NCI-H1105 treated with DMSO at 0.1 percent for 48 hours (cell line): ENCODE measurements at places on chromosomes 3 and 15.

DNA sequence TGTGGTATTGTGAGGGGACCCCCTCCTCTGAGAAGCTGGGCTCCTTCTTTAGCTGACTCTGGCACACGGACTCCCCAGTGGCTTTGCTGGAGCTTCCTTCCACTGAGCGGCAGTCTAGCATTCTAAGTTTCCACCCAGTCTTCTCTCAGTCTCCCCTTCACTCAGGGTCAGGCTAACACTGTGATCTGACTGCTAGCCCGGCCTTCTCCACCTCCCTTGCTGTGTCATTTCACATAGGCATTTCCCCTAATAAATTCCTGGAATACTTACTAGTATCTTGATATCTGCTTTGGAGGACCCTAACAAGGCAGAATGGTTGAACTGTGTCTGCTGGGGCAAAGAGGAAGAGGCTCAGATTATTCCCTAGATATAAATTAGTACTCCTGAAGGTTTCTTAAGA is 106.2 kb upstream of the THBS1 start:
- no peak for DNase-seq

- DNase-seq = no peak
Measured at GRCh38 chr15:70956201-70956995, 63.8 kb downstream of the LRRC49 start.

- DNase-seq = peak; percentile 11
Measured at GRCh38 chr15:68431037-68431791, 749 bp downstream of the ITGA11 start.

DNA sequence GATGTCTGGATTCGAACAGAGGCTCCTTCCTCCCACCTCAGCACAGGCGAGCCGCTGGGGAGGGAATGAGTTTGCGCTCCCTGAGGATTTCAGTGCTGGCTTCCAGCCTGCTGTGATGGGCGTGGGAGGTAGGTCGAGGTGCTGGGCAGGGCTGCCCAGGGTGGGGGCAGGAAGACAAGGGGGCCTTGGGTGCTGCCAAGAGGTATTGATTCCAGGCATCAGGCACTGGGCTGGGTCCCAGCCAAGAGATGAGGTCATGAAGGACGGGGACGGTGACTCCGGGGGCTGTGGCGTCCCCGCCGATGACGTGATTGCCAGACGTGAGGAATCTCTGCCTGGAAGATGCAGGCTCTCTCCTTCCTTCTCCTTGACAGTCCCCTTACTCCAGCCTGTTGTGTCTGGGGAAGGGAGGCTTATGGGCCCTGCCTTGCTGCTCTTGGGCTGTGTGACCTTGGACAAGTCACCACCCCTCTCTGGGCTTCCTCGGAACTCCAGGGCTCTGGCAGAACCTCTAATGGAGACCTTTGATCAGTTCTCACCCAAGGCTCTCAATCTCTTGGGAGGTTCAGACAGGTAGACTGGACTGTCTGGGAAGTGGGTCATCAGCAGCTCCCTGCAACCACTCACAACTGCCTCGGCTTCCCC is 116.8 kb downstream of the FBLN2 start:
- no peak for DNase-seq

GRCh38 chr3:190721330-190721729 is 141.2 kb downstream of the GMNC start:
- no peak for DNase-seq

DNA sequence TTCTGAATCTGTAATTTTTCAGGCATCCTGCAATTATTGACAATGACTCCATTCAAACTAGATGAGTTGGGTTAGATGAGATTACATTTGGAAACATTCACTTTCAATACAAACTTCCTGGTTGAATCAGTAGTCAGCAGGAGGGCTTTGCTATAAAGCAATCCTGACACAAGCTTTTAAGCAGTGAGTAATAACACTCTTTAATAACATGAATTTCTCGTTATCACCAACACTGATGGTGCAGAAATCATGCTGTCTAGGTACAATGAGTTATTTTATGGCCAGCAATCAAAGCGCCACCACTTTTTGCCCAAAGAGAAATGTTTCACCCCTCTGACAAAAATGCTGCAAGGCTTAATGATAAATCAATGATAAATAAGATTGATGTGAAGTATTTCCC is 474.8 kb upstream of the CNTN4 start:
- no peak for DNase-seq

DNA sequence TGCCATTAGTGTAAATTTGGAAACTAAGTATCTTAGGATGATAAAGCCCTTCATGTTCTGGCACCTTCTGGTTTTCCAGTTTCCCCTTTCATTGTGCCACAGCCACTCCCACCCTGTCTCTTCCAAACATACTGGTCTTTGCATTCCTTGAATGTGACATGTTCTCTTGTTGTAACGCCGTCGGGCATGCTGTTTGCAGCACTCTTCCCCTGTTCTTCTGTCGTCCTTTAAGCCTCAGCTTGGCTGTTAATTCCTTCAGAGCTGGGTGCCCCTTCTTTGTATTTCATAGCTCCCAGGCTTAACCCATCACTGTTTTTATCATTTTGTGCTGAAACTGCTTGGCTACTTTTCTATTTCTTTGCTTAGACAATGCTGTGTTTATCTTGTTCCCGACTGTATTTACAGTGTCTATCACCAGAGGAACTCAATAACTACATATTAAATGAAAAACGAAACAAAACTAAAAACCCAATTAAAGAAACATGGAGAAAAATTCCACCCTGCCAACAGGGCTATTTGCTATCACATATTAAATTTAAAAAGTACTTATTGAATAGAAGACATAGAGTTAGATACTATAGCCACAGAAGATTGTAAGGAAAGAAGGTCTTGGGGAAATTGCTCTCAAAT is 95.4 kb upstream of the KCNAB1 start:
- DNase-seq = no peak

GRCh38 chr3:132145833-132146232 is 111.0 kb upstream of the CPNE4 start:
- no peak for DNase-seq

DNA sequence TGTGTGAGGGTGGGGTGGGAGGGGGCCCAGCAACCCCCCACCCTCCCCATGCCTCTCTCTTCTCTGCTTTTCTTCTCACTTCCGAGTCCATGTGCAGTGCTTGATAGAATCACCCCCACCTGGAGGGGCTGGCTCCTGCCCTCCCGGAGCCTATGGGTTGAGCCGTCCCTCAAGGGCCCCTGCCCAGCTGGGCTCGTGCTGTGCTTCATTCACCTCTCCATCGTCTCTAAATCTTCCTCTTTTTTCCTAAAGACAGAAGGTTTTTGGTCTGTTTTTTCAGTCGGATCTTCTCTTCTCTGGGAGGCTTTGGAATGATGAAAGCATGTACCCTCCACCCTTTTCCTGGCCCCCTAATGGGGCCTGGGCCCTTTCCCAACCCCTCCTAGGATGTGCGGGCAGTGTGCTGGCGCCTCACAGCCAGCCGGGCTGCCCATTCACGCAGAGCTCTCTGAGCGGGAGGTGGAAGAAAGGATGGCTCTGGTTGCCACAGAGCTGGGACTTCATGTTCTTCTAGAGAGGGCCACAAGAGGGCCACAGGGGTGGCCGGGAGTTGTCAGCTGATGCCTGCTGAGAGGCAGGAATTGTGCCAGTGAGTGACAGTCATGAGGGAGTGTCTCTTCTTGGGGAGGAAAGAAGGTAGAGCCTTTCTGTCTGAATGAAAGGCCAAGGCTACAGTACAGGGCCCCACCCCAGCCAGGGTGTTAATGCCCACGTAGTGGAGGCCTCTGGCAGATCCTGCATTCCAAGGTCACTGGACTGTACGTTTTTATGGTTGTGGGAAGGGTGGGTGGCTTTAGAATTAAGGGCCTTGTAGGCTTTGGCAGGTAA is 8.1 kb downstream of the FAM131A start:
- peak; percentile 44 for DNase-seq

GRCh38 chr3:185254799-185255198 is 950 bp upstream of the EHHADH start:
- DNase-seq = no peak

DNA sequence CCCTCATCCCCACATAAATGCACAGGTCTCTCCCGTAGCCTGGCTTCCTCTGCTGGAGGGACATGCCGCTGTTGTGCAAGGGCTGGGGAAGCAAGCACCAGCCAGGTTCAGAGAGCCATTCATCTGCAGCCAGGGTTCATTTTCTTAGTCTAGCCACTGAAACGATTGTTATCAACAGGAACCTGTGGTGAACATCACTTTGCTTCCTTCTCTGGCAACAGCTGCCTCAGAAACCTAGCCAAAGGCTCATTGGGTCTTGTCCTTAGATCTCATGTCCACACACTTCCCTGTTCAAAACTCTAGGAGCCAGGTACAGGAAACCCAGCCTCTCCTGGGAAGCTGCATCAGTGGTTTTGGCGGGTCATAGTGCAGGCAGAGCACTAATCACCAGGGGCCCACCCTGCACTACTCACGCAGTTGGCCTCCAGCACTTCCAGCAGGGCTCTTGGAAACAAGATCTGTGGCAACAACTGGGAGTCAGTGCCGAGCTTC is 47.0 kb downstream of the OXNAD1 start:
- no peak for DNase-seq

GRCh38 chr3:100069472-100069871 is 44.8 kb downstream of the FILIP1L start:
- DNase-seq = no peak

- DNase-seq = no peak
Measured at GRCh38 chr3:153210146-153210545, 48.1 kb downstream of the RAP2B start.

GRCh38 chr3:107068980-107069379 is 308.3 kb upstream of the CCDC54 start:
- DNase-seq = no peak

DNA sequence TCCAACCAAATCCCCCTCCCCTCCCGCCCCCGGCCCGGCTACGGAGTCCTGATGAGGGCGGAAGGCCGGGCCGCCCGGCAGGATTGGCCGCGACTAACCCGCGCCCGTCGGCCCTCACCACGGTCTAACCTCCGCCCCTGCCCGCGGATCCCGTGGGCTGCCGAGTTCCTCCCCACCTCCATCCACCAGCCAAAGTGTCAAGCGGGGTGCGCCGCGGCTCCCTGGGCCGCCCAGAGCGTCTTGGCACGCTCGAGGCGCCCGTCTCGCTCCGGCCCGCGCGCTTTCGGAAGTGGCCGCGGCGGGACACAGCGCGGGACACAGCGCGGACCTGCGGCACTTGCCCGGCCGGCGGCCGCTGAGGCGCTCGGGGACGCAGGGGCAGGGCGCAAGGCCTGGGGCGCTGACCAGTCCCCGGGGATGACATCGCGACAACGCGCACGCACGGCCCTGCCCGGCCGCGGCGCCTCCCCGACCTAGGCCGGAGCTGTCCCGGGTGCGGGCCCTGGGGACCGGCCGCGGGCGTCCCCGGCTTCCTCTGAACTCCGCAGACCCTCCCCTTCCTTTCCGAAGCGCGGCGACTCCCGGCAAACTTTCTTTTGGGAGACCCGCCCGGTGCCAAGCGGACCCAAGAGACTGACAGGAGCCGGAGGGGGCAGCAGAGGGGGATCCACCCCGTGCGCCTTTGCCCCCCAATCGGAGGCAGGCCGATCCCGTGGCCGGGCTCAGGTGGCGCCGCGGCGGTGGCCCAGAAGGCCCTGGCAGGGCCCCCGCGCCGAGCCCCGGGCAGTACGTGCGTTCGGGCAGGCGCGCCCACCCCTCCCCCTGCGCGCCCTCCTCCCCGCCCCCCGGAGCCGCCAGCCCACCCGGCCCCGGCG is 112.8 kb upstream of the ICE2 start:
- peak; percentile 66 for DNase-seq

DNA sequence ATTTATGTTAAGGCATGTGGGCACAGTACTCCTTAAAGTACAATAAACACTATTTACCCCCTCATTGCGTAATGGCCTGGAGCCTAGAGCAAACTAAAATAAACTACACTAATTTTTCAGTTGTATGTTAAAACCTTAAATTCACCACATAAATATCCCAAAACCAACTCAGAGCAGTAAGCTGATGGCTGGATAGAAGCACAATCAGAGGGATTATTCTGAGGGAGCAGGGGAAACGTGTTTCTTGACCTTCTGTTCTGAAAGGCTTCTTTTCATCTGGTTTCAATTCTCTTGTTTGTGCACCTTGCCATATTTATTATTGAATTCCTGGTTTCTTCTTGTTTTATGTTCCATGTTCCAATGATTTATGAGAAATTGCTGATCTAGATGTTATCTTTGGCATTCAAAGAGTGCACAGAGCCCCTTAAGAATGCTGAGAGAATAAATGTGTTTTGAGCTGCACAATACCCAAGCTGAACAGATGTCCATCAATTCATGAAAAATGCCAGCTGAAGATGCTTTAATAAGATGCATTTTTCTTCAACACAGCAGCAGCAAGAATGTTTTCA is 29.6 kb downstream of the RPL22L1 start:
- DNase-seq = no peak

GRCh38 chr3:42799376-42799775 is 4.9 kb downstream of the HIGD1A start:
- no peak for DNase-seq

DNA sequence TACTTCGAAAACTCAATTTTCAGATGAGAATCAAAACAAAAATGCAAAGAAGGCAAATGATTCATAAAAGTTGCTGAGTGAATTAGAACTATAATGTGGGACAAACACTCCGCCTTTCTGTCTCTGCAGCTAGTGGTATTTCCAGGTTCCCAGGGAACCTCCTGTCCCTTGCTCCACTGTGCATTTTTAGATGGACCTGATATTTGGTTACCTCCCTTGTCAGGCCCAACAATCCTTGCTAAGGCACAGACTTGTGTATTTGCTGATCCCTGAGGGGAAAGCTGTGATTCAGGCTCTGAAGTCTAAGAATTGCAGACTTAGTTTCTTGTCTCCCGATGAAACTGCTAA is 162.7 kb downstream of the LPP start:
- DNase-seq = no peak

DNA sequence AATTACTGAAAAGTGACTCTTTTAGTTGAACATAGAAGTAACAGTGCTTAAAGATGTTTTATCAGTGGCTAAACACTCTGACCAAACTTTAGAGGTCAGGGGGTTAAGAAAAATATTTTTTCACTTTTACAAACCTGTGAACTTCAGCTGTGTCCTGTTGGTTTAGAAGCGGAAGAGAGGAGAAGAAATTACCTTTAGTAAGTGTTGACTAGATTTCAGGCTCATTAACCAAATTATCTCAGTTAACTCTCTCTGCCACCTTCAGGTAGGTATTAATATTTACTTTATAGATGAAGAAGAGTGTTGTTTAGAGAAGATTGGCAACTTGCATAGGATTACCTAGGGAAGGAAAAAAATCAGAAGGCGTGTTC is 151.9 kb upstream of the CMC1 start:
- DNase-seq = no peak

- DNase-seq = no peak
Measured at GRCh38 chr15:34986326-34986725, 1.8 kb downstream of the ZNF770 start.

- DNase-seq = peak; percentile 0
Measured at GRCh38 chr3:48473617-48473952, 27.0 kb downstream of the ATRIP start.

DNA sequence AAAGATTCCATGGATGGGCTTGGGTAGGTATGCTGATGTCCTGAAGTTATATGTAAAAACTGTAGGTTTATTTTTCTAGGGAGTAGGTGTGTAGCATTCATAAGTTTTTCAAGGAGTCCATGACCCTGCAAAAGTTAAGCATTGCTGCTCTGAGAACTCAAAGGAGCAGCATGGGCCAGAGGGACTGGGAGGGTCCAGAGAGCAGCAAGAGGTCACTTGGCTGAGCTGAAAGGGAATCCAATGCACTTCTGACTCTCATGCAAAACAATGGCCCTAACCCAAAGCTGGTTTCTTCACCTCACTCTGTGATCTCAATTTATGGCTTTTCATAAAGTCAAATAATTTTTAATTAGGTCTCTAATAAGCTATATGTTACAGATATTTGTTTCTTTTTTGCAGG is 198.3 kb upstream of the GOLGA6L4 start:
- DNase-seq = no peak
